ENCODE measurements at places on chromosomes 4 and X. TPM values are rescaled to one million over a fixed set of nuclear protein-coding genes. Genes with fewer than 3 reads are reported as not detected.
A peak's percentile ranks its signal among the peaks of the same experiment; 100 is the strongest.

DNA sequence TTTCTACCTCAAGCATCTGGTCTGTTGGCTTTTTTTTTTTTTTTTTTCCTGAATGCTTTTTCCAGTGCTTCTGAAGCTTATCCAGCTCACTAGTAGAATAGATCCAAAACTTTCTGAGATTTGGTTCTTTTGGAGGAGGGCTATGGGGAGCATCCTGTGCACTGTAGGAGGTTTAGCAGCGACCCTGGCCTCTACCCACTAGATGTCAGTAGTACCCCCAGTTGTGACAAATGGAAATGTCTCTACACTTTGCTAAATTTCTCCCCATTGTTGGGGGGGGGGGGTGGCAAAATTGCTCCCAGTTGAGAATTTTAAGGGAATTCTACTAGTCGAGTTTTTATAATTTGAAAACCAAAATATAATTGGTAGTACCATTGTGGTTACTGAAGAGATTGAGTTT lies 23.0 kb upstream of the PPA2 start:
- DNase-seq = no peak

The IGFBP7 gene
- 102 TPM for polyA plus RNA-seq

GRCh38 chrX:52574416-52575275 lies 57.8 kb upstream of the XAGE1B start:
- DNase-seq = peak; percentile 2

The IL2RG gene
- polyA plus RNA-seq = 1.5 TPM

DNA sequence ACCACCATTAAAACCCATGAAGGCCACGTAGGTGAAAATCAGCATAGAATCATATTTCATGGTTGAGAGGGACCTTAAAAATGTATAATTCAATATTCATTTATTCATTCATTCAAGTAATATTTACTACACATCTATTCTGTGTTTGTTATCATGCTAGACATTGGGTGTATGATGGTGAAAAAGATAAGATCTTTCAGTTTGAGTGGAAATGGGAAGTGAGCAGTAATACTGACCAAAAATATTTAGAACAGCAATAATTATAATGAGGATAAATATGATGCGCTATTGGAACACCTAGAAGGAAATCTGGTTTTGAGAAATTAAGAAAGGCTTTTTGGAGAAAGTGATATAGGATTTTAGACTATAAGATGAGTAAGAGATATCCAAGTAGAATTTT lies 28.0 kb downstream of the DKK2 start:
- no peak for DNase-seq

GRCh38 chr4:2484993-2485392 lies 16.1 kb downstream of the RNF4 start:
- DNase-seq = peak; percentile 40

The CRMP1 gene
- 19.4 TPM for polyA plus RNA-seq

DNA sequence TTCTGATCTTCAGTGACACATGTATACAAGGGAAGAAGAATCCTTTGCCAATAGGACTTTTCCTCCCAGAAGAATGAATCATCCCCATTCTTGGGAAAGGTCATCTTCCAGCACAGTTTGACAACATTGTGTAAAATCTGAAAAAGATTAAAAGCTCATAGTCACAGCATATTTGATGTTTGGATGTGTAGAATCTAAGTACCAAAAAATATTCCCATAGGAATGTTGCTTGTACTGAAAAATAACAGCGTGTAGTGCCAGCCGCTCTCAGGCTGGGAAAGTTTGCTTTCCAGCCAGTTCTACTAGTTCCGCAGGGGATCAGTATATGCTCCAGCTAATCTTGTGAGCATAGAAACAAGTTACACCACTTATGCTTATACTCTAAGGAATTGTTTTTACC lies 74.7 kb upstream of the IL13RA1 start:
- no peak for DNase-seq

The SULT1B1 gene
- polyA plus RNA-seq = 0.61 TPM

DNA sequence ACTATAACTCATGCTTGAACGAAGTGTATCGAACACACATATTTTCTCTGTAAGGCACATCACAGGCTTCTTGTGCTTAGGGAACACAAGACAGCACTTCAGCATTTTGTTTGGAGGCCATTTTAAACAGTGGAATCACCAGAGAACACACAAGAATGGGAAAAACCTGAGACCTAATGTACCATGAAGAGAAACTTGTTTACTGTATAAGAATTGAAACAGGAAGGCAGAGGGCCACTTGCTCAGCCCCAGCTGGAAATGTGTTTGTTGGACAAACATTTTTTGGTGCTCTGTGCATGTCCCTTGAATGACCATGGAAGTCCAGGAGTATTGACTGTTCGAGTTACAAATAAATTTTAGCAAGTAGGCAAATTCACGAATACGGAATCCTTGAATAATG lies 47.5 kb downstream of the RAPGEF2 start:
- no peak for DNase-seq

- no peak for DNase-seq
These were observed 9.2 kb downstream of the GUCY1A1 start for GRCh38 chr4:155675709-155676429.

Data from forelimb muscle (tissue), 1 donor.